Activated effector memory CD4-positive, alpha-beta T cell treated with anti-CD3 and anti-CD28 coated beads, Interleukin-2, amount 50 U/mL, for 16 hours (primary cell): ENCODE measurements at places on chromosomes 6 and 20.

GRCh38 chr20:7770578-7770977 is 169.7 kb downstream of the HAO1 start:
- no peak for DNase-seq

GRCh38 chr6:43776115-43776798 is 6.2 kb downstream of the VEGFA start:
- no peak for DNase-seq

- DNase-seq, result no peak
Observed at GRCh38 chr6:20985821-20986220, 451.6 kb downstream of the CDKAL1 start.

- no peak for DNase-seq
Observed at GRCh38 chr20:47041396-47041899, 146.8 kb downstream of the EYA2 start.

DNA sequence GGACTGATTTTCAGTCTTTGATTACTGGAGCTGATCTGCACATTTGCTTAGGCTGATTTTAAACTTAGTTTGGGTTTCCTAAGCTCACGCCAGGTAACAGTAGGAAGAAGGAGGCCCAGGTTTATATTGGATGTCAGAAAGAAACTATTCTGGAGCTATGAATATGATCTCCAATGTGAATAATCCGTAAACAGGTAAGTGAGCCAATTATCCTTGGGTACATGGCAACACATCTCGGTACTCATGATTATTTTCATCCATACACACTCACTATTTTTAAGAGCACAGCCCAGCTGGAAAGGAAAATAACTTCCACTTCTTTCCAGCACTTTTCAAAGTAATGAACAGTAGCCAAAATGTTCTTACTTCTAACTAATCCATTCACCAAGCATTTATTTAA is 7.0 kb downstream of the ATXN1 start:
- no peak for DNase-seq

DNA sequence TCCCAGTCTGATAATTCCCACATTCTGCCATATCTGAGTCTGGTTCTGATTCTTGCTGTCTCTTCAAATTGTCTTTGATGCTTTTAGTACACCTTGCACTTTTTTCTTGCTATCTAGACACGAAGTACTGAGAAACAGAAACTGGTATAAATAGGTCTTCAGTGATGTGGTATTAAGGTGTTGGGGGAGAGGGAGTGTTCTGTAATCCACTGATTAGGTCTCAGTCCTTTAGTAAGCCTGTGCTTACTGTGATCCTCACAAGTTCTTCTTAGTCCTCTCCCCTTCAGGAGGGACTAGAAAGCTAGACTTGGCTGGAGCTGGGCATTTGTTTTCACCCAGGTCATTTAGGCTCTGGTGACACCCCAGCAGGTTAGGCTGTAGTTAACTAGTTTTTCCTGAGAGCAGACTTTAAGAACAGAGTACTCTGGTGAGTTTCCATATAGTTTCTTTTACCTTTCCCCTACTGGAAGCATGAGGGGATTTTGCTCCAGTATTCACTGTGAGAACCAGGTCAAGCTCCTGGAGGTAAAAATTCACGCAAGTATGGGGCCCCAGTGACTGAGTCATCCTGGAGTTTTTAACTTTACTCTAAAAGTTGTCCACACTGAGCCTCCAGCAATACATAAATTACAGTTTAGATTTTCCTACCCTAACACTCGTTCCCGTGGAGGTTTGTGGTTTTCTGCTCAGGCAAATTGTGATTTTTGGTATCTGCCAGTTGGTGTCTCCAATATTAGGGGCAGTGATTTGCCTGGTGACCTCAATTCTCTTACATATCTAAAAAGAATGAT is 154.6 kb downstream of the CDKAL1 start:
- DNase-seq, result no peak

DNA sequence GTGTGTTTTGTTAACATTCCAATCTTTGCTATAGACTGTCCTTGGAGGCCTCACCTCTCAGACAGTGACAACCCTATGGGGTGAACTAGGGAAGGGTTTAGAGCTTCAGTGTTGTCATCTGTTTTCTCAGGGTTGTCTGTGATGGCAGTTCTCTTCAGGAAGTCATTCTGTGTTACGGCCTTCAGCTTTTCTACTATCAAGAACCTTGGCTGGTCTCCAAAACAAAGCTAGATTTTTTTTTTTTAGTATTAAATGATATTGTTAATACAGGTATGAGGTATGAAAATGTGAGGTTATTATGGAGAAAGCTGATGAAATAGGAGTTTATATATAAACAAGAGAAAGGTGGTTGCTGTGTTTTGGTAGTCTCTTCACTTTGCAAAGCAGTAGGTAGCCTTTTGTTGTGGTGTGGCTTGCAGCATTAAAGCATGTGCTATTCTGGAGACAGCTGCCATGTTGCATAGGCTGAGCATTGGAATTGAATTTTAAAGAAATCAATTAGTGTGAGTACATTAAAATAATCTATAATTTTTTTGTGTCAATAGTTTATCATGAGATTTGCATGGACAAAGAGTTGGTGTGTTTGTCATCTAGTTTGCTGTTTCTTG is 162.6 kb downstream of the CARMIL1 start:
- no peak for DNase-seq

DNA sequence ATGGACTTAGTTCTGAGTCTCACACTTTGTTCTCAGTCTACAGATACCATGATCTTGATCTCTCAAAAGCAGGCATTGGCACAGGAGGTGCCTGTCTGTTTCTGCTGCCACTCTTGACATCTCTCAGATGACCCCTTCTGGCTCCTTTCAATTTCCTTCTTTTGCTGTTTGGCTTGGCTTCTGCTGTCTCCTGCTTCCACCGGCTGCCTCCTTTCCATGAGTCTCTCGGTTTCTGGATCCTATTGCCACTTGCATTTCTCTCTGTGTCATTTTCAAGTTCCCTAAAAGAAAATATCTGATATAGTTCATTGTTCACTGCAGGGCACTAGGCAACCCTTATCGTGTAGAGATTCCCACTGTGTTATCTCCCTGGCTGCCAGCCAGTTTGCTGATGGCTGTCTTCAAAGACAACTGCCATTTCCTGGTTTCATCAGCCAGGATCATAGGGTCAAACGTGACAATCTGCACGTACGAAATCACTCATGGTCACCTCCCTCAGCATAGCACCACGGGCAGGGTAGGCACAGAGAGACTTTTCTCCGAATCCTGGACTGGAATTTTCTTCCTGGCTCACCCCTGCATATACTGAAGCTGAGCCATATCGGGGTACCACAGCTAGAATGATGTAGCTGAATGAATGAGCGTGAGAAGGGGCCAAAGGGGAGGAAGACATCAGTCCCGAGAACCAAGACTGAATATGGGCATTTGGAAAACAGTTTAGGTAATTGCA is 144.6 kb upstream of the TMEM170B start:
- no peak for DNase-seq

- DNase-seq, result no peak
Observed at GRCh38 chr6:131003488-131004386, 59.3 kb downstream of the EPB41L2 start.
